ENCODE measurements at places on chromosomes 1 and 21.

DNA sequence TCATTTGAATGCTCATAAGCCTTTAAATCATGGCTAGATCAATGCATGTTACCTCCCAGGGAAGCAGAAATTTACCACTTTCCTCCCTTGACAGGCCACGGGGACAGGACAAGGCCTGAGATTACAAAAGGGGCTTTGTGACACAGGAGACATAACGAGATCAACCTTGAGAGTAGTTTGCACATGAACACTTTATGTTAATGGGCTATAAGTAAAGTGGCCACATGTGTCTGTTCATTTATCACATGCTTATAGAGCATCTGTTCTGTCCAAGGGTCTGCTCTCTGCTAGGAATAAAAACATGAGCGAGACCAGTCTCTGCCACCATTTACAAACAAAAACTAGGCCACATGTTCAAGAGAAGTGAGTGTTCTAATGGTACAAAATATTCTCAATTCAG is 144.1 kb upstream of the C8B start:
- DNase-seq, result no peak

GRCh38 chr1:237700181-237700580 is 190.5 kb downstream of the ZP4 start:
- DNase-seq, result no peak

GRCh38 chr1:157025385-157025784 is 20.2 kb downstream of the ARHGEF11 start:
- DNase-seq, result no peak

- no peak for DNase-seq
These were observed 36.4 kb downstream of the ITGB3BP start for GRCh38 chr1:63486629-63487028.

- no peak for DNase-seq
These were observed 27.0 kb downstream of the PROX1 start for GRCh38 chr1:214014730-214015129.

GRCh38 chr1:156540955-156541354 is 31.4 kb downstream of the IQGAP3 start:
- no peak for DNase-seq

DNA sequence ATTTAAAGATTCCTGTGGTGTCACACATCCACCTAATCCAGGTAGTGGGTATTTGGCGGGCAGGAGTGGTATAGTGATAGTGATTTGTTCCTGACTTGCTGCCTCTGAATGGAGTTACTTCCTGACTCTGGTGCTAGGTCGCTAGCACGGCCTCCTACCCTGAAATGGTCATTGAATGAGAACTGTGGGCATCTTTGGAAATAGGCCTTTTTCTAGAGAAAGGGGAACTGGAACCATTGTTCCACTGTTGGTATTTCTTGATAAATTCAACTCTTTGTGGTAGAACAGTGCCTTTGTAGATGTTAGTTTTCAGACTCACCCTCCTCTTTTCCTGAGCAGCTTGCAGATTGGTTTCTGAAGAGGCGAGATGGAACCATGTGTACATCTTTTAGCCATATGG is 1.5 kb downstream of the QSOX1 start:
- no peak for DNase-seq

DNA sequence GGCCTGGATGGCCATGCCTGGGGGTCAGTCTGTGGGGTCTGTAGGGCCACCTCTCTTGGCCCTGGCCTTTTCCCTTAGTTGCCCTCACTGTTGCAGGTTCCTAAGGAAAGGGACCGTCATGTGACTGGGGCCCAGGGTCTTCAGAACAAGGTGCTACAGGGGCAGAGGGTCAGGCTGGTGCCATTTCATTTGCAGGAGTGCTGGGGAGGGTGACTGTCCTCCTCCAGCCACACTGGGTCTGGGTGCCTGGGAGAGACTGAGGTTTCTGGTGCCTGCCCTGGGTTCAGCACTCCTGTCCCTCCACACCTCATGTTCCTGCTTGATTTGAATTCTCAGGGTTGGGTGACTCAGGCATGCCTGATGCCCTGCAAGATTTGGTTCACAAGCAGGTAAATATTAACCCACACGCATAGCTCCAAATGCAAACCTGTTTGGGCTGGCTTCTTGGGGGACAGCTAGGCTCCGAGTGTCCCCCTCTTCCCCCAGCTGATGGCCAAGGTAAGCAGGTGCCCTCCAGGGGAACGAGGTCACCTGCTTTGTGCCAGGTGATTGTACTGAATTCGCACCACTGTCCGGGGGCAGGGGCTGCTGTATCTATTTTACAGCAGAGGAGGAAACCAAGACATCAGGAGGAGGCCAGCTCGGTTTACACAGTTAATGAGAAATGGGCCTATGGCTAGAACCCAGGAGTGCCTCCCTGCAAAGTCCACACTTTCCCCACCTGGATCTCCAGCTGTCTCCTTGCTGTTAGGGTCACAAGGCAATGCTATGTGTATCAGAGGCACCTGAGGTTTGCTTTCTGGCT is 20.3 kb downstream of the ARHGEF10L start:
- no peak for DNase-seq

- no peak for DNase-seq
These were observed 15.6 kb upstream of the KCNJ15 start for GRCh38 chr21:38241029-38241740.

DNA sequence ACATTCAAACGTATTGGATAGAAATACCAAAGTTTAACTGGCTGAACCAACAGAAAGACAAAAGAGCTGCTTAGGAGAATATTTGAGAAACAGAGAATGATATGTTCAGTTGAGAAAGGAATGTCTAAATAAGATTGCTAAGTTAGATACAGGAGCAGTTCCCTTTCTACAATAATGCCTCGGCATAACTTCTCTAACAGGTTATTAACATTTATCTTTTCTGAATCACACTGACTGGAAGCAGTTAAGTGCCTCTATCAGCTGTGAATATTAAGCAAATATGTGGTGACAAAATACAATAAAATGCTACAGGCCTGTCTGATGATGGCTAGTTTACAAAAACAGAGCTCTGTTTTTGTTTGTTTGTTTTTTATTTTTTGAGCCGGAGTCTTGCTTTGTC is 121.9 kb downstream of the KCNK1 start:
- DNase-seq, result no peak

GRCh38 chr1:227388214-227389168 is 70.2 kb upstream of the CDC42BPA start:
- DNase-seq, result no peak

GRCh38 chr1:45730075-45730779 is 20.2 kb downstream of the IPP start:
- no peak for DNase-seq

DNA sequence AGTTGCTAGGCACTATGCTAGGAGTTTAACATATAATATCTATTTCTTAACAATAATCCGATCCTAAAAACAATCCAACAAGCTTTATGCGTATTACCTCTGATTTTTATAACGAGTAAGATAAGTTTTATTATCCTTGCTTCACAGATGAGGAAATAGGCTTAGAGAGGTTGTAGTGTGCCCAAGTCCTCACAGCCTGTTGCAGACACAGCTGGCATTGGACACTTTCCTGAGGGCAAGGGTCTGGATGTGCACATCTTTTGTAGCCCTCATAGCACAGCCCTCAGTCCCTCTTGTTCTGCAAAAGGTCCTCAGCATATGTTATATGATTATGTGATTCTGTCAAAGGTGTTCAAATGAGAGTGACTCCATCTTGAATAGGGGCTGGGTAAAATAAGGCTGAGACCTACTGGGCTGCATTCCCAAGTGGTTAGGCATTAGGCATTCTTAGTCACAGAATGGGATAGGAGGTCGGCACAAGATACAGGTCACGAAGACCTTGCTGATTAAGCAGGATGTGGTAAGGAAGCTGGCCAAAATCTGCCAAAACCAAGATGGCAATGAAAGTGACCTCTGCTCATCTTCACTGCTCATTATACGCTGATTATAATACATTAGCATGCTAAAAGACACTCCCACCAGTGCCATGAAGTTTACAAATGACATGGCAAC is 75.7 kb upstream of the F3 start:
- no peak for DNase-seq

GRCh38 chr1:181135815-181136737 is 47.6 kb downstream of the IER5 start:
- DNase-seq, result no peak

- DNase-seq, result no peak
These were observed 55.5 kb upstream of the DYNLT5 start for GRCh38 chr1:66696771-66697170.

DNA sequence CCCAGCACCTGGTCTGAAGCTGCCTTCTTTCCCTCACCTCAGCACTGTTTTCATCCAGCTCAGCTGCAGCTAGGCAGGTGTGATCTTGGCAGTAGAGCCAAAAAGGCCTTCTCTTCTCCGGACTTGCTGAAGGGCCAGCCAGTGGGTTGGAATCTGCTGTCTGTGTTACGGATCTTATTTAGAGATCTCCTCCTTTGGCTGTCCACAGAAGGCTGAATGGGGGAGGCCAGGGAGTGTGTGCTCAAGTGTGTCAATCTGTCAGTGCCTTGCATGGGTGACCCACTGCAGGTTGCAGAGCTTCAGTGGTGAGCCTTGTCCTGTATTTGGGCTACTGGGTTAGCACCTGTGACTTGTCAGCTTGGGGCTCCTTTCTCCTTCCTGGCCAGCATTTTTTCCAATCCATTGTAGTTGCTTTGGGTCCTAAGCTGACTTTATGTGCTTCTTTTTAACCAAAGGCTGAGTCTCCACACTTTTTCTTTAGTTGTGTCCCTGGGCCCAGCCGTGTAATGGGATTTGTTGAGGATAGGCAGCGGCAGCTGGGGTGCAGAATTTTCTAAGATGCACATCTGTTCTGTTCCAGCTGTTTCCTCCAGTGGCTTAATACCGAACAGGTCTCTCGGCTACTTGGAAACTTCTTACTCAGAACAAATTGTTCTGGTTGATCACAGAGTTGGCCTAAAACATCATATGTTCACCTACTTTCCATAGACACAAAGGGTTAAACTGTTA is 126.8 kb downstream of the PEX14 start:
- no peak for DNase-seq

GRCh38 chr1:112536561-112536960 is 27.8 kb downstream of the WNT2B start:
- no peak for DNase-seq

GRCh38 chr1:168202941-168203654 is 22.7 kb upstream of the SFT2D2 start:
- DNase-seq, result no peak

- no peak for DNase-seq
These were observed 71.4 kb downstream of the USP1 start for GRCh38 chr1:62508187-62508758.

- no peak for DNase-seq
These were observed 80.4 kb downstream of the KCND3 start for GRCh38 chr1:111909030-111909429.
